ENCODE measurements at places on chromosomes 1 and 21.
A peak's percentile ranks its signal among the peaks of the same experiment; 100 is the strongest.

DNA sequence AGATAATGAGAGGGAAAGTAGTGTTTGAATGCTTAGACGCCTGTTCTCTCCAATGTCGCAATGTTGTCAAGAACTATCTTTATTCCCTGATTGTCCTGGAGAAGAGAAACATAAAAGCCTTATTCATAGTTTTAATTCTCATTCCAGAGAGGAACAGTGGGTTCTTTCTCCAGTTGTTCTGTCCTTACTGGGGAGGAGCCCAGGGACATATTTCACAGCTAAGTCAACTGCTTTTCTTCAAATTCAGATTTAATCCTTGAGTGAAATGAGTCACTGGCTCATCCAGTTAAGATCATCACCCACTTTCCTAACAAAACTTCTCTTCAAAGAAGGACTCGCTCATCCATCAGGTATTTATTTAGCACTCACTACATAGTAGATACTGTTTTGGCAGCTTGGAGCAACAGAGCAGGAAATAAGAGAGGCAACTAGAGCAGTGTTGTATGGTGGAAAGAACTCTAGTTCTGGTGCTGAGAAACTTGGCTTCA lies 365.7 kb upstream of the USP24 start:
- no peak for DNase-seq

GRCh38 chr1:183730886-183731573 lies 73.9 kb upstream of the RGL1 start:
- no peak for DNase-seq

GRCh38 chr1:201361652-201362504 lies 15.6 kb downstream of the TNNT2 start:
- DNase-seq: peak; percentile 21

DNA sequence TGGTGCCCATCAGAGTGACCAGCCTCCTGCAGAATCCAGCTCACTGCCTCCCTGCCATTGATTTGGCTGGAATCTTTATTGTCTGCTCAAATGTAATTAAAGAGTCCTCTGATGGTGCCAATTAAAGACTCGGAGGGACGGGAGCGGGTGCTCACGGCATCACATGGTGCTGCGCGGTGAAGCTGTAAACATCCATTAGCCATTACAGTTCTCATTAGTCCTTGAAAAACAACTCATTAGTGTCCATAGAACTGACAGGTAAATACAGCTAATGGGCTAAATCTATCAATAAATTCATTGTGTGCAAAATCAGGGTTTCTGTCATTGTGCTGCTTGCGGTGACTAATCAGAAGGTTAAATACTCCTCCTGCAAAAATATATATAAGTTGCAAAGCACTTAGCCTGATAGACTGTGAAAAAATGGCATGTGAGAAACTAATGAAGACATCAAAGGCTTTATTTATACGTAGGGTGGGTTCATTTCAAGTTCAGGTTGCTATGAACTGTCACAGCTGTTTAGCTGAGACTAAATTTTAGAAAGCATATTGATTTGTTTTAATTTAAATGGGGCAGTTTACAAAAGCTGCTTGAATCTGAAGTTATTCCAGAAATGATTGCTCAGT lies 289.8 kb upstream of the POU3F1 start:
- no peak for DNase-seq

GRCh38 chr1:202011994-202012393 lies 1.6 kb downstream of the ELF3 start:
- no peak for DNase-seq

- DNase-seq: no peak
Measured at GRCh38 chr1:225824533-225824941, 14.6 kb downstream of the EPHX1 start.

GRCh38 chr1:243754348-243754747 lies 95.7 kb downstream of the AKT3 start:
- no peak for DNase-seq

GRCh38 chr1:30491831-30492230 lies 231.6 kb downstream of the MATN1 start:
- no peak for DNase-seq

- no peak for DNase-seq
Measured at GRCh38 chr21:44828362-44829056, 10.6 kb upstream of the SUMO3 start.

- DNase-seq: no peak
Measured at GRCh38 chr1:44225761-44226160, 12.5 kb downstream of the DMAP1 start.

DNA sequence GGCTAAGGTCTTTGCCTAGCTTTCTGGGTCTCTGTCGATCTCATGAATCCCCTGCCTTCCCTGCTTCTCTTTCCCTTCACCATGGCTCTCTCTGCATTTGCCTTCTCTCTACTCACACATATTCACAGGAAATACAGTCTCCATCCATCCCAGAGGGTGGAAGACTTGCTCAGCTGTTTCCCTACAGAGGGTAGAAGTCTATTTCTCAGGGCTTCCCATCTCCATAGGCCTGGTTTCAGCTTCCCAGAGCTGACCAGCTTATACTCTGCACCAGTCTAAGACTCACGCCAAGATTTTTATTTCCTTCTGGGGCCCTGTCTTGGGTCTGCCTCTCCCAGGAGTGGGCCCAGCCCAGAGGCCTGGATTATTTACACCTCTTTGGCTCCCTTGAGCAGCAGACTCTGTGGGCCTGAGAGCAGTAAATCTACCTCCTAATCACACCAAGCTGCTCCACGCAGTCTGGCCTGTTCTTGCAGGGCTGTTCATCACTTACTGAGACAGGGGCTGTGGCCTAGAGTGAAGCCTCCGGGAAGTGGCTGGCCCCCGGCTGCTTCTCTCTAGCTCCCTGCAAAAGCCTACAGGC lies 102.5 kb downstream of the PLXNA2 start:
- no peak for DNase-seq

DNA sequence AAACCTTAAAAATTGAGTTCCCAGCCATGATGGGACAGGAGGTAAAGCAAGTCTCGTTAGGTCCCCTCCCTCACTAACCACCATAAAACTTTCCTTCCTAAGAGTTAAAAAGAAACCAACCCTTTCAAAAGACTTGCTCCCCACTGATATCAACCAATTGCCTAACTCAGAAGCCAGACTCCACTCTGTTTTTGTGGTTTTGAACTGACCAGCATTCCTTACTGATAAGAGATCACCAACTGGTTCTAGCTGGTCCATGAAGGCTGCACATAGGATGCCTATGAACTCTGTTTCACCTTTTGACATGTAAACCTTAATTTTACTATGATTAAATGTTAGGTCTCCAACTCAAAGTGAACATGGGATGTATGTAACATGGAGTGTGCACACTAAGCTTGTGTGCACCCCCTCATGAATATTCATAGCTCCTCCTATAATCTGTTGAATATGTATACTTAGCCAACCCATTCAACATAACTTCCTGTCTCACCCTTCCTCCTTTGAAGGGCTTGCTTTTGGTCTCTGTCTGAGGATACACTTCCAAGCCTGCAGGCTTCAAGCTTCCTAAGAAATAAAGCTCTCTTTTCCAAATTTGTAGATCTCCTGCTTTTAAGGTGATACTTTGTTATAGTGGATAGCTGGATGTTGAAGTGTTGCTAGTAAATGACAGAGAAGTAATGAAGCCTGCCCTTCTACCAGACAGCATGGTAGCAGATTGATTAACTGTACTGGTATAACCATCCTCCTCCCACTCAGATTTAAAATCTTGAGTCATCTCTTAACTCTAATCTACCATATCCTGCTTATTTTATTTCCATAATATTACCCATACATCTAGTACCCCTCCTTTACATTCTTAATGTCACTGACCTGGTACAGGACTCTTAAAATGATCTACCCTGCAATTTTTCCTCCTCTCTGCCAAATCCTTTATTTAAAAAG lies 95.6 kb downstream of the ZNF644 start:
- no peak for DNase-seq

DNA sequence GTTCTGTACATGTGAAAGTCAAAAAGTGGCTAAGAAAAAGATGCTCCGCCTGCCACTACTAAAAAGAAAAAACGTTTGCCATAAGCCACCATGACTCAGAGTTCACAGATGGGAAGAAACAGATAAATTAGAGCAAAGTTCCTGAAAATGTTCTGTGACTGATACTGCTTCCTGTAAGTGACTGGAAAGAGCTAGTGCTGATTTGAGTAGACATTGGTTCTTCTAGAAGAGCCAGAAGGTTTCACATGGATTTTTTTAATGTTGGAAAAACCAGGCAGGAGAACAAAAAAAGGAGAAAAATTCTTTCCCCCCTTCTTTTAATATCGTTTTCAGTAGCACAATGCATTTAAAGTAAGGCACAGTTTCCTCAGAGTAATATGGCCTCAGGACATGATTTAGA lies 221.4 kb downstream of the HLX start:
- peak; percentile 84 for DNase-seq

- DNase-seq: no peak
Measured at GRCh38 chr1:188314557-188315137, 1485.9 kb downstream of the PLA2G4A start.

DNA sequence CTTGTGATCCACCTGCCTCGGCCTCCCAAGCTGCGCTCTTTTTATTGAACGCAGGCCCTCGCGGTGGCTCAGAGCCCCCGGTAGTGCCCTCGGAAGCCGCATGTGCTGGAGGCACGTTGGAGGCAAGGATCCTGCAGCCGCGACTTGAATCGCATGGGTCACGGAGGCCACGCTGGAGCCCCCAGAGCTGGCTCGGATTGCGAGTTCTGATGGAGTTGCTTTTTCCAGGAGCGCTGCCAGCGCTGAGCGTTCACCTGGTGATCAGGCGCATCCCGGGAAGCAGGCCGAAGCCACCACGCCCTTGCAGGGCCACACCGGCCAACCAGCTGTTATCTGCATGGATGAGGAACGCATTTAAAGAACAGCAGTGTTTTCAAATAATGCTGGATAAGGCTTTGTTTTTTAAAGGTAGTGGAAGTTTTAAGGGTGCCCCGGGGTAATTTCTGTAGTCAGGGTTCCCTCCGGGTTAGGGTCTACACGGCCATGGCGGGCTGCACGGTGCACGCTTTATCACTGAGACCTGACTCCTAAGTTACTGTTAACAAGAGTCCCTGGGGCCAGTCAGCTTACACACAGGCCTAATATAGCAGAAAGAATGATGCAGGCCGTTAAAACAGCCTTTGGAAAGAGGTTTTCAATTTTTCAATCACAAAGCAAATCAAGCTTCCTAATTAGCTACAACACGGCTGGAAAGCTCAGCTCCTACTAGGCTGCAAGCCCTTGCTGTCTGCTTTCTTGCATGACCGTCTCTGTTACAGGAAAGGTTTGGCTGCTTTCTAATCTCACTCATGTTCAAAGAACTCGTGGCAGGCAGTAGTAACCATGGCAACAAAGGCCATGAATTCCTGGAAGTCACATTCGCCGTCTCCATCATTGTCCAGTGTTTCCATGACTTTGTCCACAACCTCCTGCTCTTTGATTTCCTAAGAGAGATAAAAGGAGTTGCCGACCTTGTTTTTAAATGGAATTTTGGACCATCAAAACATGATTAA lies 6.0 kb downstream of the S100B start:
- DNase-seq: no peak

DNA sequence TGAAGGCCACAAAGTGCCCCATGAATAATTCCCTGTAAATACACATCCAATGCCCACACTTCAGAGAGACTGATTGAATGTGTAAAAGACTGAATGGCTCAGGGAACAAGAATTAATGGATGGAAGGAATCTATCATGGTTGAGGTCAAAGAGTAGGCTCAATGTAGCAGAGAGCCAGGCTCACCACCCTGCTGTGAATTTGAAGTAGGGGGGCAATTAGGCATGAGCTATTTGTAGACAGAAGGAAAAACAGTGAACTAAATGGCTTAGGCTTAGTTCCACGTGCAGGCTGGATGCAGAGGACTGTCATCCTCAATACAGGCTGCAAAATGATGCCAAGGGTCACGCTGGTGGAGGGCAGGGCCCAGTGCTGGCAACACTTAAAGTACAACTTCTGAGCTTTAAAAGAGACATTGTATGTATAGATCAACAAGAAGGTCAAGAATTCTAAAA lies 22.9 kb upstream of the IGSF3 start:
- no peak for DNase-seq

- peak; percentile 89 for DNase-seq
Measured at GRCh38 chr1:9181176-9181906, 52.4 kb upstream of the GPR157 start.

GRCh38 chr1:204256531-204256930 lies 42.7 kb upstream of the GOLT1A start:
- no peak for DNase-seq

GRCh38 chr1:223444411-223444810 lies 51.2 kb downstream of the CCDC185 start:
- no peak for DNase-seq

DNA sequence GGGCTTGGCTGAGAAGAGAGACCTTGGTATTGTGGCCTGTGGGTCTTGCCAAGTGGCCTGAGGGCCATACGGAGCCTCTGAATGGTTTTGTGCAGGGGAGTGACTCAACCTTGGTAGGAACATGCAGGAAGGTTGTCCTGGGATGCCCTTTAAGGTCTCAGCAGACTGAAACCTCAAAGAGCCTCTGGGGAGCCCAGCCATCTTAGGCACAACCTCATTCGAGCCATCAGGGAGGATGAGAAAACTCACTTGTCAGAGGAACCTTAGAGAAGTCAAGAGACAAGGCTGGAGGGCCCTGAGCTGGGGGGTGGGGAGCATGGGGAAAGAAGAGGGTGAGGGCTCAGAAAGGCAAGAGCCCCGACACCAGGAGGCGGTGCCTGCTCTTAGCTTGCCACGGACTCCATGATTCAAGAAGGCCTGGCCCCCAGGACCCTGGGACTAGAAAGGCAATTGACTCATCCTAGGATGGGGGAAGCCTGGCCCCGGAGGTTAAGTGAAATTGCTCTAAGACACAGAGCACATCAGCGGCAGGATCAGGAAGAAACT lies 13.0 kb downstream of the IFI6 start:
- peak; percentile 79 for DNase-seq

DNA sequence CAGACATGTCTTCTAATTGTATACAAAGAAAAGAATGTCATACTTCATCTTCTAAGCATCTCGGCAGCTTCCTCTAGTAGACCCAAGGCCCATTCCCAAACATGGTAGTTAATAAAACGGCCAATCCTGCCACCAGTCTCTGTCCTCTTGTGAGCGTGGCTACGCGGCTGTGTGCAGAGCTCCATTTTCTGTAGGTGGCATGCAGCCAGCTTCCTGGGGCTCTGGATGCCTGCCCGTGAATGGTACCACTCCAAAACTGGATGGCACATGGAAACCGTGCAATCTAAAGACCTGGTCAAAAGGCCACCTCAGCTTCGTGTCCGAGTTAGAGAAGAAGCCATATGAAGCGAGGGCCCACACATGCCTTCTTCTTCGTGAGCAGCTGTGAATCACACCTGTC lies 110.7 kb downstream of the SIPA1L2 start:
- no peak for DNase-seq

Measured in suppressor macrophage (primary cell).